AML-193 (cell line): ENCODE measurements at places on chromosomes 3 and 15.

DNA sequence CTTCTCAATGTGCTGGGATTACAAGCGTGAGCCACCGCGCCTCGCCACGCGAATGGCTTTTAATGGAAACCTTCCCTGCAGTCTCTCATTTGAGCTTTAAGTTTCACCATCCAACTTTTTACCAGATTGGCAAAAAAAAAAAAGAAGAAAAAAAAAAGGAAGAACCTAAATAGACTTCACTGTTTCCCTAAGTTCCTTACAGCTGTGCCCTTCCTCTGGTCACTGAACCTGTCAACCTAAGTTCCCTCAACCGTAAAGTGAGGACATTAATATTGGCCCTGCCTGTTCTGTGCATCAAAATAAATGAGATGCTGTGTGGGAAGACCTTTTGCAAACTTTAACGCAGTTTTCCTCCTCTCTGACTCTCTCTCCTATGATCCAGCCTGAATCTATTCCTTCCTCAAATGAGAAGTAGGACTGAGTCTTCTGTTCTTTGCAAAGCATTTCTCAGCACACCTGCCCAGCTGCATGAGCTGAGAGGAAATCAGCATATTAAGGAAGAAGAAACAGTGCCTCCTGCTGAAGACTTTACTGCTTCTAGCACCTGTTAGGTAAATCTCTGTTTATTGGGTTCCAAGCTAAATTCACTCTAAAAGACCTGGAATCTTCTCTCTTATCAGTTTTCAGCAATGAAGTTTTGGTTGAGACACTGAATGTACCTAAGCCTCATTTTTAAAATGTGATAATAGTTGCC, 99.6 kb upstream of the ETV5 start:
- DNase-seq, result peak; percentile 62

- DNase-seq, result no peak
Observed at GRCh38 chr15:85422607-85423006, 42.2 kb downstream of the AKAP13 start.

DNA sequence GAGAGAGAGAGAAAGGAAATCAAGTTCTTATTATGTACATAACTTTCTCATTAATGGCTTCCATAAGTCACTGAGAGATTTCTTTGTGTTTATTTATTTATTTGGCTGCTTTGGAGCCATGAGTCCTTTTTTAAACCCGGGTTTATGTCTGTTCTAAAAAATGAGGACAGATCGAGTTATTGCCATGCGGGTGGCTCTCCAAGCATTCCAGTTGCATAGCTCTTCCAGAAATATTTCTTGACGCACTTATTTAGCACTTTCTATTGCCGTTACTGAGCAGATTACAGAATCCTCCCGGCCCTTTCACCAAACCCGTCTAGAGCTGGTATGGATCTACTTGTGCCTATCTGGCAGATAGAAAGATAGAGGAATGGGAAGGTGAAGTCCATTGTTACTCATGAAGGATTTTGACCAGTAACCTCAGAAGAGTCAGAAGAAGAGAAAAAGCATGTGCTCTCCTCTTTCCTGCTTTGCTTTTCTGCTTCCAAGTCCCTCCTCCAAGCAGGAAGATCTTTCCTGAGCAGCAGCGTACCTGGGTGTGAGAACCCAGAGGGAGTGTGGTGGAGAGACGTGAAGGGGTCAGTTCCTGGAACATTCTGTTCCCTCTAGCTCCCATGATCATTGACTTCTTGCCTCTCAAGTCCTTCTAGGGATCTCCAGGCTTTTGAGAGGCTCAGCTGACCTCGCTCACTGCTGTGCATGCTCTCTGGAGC, 112.8 kb downstream of the LPP start:
- no peak for DNase-seq

DNA sequence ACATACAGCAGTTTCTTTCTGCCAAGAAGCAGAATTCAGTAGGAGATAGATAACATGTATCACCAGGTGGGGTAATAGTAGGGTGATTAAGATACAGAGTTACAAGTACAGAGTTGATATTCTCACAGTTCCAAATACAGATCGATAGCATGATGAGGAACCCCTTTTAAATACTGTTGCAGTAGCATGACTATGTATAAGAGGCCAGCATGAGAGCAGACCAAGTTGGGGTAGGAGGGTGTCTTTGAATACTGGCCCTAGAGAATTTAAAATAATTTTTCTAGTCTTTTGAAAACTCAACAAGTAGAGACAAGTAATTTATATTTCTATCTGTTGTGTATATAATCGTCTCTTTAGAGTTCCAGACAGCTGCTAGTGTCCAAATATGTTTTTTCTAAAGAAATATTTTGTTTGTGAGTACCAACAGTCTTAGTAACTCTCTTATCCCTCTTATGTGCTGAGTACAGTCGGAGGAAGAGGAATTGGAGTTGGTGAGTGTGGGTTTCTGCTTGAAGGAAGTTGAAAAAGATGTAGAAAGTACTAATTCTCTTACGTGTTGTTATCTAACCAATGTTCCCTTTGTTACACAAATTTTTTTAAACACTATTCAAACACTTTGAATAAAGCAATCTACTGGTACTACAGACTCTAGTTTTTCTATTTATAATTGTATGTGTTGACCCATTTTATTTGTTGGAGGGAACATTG, 30.2 kb downstream of the LYSMD4 start:
- no peak for DNase-seq

- no peak for DNase-seq
Observed at GRCh38 chr3:67418426-67419217, 235.8 kb downstream of the SUCLG2 start.

- DNase-seq, result no peak
Observed at GRCh38 chr3:127497676-127498075, 92.9 kb downstream of the TPRA1 start.

DNA sequence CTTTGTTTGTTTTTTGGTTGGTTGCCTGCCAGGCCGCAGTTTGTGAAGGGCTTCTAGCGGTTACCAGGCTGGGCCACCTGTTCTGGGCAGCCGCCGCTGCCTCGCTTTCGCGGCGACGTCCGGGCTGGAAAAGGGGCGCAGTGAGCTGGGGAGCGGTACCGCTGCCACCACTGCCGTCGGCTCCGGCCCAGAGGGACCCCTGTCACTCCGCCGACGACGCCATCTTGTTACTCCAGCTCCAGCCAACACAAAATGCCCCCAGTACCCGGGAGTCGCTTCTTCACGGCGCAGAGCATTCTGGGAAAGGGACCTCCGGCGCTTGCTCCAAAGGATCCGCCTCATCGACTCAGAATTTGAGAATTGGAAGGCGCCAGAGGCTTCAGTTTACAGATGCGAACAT, 238.8 kb downstream of the CDIN1 start:
- DNase-seq, result no peak

DNA sequence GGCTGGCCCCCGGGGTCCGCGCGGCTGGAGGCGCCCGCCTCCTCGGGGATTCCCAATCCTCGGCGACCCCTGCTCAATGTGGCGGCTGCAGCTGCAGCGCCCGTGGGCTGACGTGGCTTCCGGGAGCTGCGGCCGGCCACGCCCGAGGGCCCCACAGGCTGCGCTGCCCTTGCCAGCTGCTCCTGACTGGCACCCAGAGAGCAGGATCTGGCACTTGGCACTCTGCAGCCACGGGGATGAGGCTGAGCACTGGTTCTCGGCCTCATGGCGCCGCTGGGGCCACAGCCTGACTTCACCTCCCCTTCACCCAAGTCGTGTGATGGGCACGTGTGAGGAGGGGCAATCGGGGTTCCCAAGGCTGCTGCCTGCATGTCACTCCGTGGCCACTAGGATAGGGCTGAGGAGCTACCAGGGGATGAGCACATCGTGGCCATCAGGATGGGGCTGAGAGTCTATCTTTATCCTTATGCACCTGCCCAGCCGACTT, 267.8 kb upstream of the FRG2C start:
- DNase-seq, result no peak

DNA sequence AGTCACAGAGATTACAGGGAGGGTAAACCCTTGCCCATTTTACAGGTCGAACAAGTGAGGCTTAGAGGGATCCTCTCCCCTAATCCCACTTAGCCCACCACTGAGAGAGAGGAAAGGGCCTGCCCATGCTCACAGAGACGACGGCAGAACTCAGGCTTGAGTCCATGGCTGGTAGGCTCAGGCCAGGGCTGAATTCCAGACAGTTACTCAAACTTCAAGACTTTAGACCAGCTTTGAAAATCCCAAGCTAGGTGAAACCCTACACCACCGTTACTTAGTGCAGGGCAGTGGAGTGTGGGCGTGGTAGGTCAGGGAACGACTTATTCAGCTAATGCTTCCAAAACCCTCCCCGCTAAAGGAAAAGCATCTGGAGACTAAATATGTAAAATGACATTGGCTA, 16.4 kb downstream of the GRIP2 start:
- no peak for DNase-seq

- no peak for DNase-seq
Observed at GRCh38 chr15:56871185-56871584, 47.3 kb upstream of the TCF12 start.

DNA sequence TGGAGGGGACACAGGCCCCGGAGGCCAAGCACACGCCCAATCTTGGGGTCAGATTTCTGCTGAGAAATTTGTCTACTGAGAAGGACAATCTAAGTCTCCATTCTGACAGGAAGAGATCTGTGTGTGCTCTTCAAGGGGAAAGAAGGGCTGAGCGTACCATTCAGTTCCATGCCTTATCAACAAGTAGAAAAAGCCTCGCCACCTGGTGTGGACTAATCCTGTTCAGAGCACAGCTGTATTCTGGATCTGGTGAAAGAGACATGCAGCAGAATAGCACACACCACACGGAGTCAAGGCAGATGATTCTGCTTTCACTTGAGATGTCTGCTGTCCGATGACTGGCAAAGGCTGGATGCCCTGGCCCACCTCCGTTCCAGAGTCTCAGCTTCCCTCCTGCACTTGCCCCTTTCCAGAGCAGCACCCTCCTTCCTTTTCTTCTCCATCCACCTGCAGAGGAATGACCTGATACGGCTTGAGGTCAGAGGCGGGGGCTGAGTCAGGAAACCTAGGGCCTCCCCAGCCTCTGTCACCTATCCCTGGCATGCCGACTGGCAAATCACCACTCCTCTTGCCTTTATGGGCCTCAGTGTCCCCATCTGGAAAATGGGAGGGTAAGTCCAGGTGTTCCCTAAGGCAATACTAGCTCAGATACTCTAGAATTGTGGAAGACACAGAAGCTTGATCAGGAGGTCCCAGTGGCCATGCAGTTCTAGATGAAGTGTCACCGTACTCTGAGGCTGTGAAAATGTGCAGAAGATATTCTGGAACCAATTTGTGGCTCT, 36.9 kb upstream of the CTSH start:
- no peak for DNase-seq

DNA sequence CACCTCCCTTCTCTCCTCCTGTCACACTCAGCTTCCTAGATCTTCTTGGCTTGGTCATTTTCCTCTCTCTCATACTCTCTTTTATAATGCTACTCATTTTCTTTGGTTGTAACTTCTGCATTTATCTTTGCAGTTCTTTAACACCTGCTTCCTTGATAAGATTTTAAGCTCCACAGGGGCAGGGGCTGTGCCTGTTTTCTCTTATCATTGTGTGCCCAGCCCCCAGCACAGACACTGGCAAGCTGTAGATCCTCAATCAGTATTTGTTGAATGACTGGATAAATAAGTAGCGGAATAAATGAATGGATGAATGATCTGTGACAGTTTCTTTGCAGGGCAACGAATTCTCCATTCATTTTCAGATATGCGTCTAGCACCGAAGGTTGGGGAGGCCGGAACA, 64.3 kb upstream of the MEX3B start:
- no peak for DNase-seq

DNA sequence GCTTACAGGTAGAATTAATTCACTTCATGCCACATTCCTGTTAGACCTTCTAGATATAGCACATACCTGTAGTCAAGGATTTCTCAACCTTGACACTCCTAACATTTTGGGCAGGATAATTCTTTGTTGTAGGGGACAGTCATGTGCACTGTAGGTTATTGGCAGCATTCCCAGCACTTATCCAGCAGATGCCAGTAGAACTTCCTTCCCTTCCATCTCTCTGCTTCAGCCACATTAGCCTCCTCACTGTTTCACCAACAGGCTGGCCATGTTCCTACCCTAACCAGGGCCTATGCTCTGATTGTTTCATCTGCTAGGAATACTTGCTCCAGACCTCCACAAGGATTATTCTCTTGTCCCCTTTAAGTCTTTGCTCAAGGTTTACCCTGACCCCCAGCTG, 68.0 kb upstream of the STAC start:
- DNase-seq, result no peak

GRCh38 chr3:72338942-72339669, 509.1 kb downstream of the SHQ1 start:
- no peak for DNase-seq

GRCh38 chr15:77886805-77887448, 190.6 kb downstream of the TBC1D2B start:
- DNase-seq, result no peak

GRCh38 chr15:40098489-40099261, 10.0 kb downstream of the BMF start:
- DNase-seq, result peak; percentile 47

GRCh38 chr15:77798151-77798835, 165.6 kb upstream of the LINGO1 start:
- no peak for DNase-seq

GRCh38 chr3:17044855-17045254, 160.1 kb downstream of the PLCL2 start:
- DNase-seq, result no peak

GRCh38 chr15:96339619-96340347, 9.3 kb downstream of the NR2F2 start:
- DNase-seq, result no peak

GRCh38 chr3:145557405-145557804, 603.6 kb downstream of the PLOD2 start:
- no peak for DNase-seq

DNA sequence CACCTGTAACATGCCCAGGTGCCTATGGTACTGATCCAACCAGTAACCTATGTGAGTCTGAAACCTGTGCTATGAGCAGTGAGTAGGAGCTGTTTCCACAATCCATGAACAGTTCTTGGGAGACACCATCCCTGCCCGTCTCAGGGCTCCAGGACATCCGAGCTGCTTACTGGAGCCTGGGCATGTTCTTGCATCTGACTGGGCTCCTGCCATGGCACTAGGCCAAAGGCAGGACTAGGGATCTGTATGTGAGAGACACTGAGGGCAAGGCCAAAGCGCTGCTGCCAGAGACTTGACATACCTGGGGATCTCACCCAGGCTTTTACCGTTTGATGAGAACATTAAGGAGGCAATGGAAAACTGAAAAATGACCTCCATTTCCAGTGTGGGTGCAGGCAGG, 59.8 kb downstream of the WDR76 start:
- no peak for DNase-seq

DNA sequence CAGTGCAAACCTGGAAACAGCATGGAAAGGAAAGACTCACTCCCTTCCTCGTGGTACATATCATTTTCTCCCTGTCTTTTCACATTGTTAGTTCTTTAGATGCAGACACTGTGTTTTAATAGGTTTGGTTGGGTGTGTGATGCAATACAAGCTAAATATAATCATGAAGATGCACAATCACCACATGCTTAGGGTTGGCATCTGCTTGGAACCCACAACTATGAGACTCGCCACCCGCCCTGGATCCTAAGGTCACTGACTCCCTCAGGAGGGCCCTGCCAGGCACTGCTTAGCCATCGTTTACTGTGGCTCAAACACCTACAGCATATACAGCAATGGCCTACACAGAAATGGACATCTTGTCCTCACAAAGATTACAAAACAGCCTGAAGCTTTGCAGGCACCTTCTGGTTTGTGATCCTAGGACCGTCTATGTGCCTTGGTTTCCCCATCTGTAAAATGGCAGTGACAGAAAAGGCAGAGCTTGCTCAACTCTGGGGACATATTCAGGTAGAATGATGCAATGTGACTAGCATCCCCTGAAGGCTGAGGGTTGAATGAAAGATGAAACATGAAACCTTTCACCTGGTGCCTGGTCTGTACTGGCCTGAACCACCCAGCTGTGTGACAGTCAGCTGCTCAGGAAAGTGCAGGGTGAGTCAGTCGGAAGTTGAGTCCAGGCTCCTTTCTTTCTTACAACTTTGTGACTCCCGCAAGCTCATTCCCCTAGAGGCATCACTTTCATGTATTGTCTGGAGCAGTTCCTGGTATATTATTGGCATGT, 123.6 kb upstream of the PFN2 start:
- DNase-seq, result no peak
